ENCODE measurements at places on chromosomes 13 and 19.

DNA sequence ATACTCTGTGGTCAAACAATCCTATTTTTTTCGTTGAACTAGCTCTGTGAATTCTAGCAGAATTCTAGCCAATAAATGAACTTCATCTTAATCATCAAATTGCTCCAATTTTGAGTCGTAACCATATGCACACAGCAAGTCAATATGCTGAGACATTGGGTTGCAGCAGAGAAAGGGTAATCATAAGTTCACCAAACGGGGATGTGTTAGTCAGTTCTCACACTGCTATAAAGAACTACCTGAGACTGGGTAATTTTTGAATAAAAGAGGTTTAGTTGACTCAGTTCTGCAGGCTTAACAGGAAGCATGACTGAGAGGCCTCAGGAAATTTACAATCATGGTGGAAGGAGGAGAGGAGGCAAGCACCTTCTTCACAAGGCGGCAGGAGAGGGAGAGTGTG, 67.7 kb upstream of the ABCC4 start:
- DNase-seq = no peak

DNA sequence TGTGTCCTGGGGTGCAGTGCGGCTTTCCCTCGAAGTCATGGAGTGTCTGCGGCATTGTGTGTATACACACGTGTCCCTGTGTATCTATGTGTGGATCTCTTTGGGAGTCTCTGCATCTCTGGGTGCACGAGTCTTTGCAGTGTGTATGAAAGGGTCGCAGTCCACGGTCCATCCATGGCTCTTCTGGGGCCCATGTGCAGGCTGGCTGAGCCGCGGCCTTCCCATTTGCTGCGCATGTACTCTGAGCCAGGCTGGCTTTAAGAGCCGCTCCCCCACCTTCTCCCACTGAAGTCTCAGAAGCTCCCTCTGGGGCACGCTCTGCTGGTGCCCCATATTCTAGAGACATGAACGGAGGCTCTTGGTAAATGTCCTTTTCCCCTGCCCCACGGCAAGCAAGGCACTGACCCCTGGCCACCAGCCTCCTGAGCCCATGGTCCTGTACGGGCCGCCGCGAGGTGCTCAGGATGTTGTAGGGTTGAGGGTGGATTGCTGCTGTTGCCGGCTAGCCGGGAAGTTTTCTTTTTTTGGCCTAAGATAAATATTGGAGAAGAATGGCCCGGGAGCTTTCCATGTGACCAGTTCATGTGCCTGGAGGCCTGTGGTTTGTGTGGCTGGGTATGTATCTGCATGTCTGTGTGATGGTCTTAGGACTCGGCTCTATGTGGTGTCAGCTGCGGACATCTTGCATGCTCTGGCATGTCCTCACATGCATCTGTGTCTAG, 31.9 kb downstream of the PAK4 start:
- DNase-seq = no peak

- no peak for DNase-seq
These were observed 121.8 kb upstream of the PRR20A start for GRCh38 chr13:57018915-57019314.

DNA sequence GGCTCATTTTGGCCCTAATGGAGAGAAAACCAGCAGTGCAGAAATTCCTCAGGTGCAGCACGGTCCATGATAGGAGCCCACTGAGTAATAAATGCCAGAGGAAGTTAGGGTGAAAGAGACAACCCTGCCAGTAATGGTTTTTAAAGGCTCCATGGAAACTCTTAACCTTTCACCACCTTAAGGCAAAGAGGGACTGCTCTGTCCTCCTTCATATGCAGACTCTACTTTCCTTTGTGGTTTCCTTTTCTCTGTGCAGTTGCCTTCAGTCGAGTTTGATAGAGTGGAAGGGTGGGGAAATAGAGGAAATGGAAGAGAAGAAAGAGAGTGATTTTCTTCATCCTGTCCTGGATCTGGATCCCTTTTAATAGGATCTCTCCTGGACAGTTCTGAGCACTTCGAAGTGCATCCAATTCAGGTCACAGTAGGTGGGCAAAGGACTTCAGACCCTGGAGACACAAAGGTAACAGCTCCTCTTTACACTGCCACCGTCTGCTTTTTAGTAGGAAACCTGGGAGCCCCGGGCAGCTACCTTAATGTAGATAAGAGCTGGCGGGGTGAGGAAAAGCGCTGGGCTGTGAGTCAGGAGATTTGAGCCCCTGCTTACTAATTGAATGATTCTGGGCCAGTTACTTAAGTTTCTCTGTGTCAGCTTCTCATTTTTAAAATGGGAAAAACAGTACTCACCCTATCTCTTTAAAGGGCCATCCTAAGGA, 294.8 kb downstream of the KCNRG start:
- no peak for DNase-seq

GRCh38 chr19:28715157-28715556, 497.8 kb downstream of the UQCRFS1 start:
- DNase-seq = peak; percentile 1

GRCh38 chr19:17965370-17966128, 1.4 kb upstream of the KCNN1 start:
- DNase-seq = no peak

GRCh38 chr19:33715462-33715861, 81.2 kb upstream of the KCTD15 start:
- DNase-seq = no peak

DNA sequence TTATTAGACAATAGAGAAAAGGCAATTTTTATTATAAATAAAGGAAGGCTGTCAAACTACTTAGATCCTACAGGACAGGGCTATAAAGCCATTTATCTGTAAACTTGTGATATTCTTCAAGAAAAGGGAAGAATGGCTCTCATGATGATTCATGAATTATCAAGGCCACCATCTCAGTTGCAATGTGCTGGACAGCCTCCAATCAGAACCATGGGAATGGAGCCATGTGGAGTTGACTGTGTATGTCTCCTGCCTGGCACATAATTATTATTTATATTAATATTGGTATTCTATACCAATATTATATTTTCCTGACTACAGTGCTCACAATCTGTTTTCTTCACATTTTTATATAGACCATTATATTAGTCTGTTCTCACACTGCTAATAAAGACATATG, 560.5 kb upstream of the MIR17HG start:
- DNase-seq = no peak

- DNase-seq = no peak
These were observed 9.4 kb upstream of the TLE6 start for GRCh38 chr19:2967972-2968371.

DNA sequence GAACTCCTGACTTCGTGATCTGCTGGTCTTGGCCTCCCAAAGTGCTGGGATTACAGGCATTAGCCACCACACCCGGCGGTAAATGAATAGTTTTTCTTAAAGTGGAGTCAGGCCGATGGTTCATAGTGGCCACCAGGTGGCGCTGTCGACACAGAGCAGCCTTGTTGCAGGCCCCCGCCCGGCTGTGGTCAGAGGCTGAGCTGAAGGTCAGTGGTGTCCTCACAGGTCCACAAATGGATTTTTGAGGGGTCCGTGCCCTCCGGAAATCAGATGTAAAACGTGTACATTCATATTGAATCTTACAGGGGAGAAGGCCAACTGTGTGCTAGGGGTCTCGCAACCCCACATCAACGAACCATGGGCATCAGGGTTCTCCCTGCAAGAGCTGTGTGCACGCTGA, 13.4 kb upstream of the WDR18 start:
- DNase-seq = no peak

- no peak for DNase-seq
These were observed 117.1 kb upstream of the ZNF91 start for GRCh38 chr19:23512151-23512925.

DNA sequence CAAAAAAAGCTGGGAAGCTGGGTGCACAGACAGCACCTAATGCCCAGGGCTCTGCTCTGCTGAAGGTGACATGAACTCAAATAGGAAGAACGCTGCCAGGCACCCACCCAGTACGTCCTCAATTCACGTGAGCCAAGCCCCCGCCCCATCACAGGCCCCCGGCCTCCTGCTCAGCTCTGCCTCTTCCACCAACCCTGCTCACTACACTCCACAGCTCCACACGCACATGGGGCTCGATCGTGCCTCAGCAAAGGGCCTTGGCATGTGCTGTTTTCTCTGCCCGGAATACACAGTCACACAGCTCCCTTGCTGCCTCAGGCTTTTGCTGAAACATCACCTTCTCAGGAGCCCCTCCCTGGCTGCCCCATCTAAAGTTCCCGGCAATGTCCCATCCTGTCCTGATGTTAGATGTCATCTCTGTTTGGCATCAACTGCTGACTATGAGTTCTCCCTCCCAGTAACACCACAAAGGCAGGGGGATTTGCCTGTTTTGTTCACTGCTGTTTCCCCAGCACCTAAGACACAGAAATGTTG, 2.3 kb downstream of the ATP13A1 start:
- no peak for DNase-seq

DNA sequence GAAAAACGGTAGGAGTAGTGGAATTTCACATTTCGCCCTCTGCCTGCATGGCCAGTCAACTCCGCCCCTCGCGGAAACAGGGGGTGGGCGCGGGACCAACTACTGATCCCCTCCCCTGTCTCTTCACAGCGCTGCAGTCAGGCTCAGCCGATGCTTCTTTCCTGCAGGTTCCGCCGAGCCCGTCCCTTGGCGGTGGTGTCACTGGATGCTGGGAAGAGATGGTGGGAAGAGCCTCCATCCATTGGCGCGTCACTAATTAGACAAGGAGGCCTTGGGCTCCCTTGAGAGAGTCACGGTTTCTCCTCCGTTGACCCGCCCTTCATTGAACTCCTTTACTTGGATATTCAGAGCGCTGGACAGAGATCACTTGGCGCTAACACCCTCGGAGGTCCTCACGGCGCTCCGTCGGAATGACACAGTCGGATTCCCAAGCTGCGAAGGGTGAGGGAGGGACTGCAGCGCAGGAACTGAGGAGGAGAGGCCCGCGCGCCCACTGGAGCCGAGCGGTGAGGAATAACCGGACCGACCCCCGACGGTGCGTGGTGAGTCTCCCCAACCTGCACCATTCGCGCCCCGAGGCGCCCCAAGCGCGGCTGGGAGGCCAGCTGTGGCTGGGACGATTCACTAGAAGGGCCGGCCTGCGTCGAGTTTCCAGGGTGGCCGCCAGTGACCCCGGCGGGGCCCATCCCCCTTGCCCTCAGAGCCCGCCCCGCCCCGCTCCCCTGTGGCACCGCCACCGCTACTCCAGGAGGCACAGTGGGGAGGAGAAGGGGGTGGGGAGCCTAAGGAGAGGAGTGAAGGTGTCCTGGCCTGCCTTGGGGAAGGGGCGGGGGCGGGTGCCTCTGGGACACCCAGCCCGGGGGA, 11.2 kb upstream of the CEACAM21 start:
- no peak for DNase-seq

DNA sequence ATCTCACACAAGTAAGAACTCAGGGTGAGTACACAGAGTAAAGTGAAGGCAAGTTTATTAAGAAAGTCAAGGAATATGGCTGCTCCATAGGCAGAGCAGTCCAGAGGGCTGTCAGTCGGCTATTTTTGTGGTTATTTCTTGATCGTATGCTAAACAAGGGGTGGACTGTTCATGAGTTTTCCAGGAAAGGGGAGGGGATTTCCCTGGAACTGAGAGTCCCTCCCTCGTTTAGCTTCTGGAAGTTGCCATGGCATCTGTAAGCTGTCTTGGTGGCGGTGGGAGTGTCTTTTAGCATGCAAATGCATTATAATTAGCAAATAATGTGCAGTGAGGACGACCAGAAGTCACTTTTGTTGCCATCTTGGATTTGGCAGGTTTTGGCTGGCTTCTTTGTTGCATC, 5.8 kb upstream of the VSTM1 start:
- DNase-seq = no peak

- DNase-seq = no peak
These were observed 60.0 kb downstream of the ANKRD10 start for GRCh38 chr13:110854866-110855265.

- peak; percentile 78 for DNase-seq
These were observed 813 bp downstream of the ZNF562 start for GRCh38 chr19:9673912-9674662.

- DNase-seq = no peak
These were observed 15.5 kb upstream of the RASA3 start for GRCh38 chr13:114147803-114148520.

- DNase-seq = no peak
These were observed 5.1 kb downstream of the HNRNPM start for GRCh38 chr19:8449830-8450229.

- no peak for DNase-seq
These were observed 204.5 kb upstream of the SLITRK1 start for GRCh38 chr13:84086847-84087162.

DNA sequence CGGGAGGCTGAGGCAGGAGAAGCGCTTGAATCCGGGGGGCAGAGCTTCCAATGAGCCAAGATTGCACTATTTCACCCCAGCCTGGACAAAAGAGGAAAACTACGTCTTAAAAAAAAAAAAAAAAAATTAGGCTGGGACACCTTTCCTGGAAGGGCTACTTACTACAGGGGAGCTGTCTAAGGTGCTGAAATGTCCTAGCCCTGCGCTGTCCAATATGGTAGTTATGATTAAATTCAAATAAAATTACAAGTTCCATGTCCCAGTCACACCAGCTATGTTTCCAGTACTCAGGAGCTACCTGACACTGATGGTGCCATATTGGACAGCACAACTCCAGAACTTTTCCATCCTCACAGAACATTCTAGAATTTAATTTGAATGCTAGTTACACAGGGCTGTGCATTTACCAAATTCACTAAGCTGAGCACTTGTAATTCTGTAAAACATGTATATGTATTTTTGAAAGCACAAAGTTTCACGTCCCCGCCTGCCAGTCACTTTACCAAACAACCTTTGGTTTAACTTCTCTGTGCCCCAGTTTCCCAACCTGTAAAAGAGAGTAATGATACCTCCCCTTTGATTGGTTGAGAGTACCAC, 9.2 kb upstream of the ZSCAN22 start:
- DNase-seq = no peak

DNA sequence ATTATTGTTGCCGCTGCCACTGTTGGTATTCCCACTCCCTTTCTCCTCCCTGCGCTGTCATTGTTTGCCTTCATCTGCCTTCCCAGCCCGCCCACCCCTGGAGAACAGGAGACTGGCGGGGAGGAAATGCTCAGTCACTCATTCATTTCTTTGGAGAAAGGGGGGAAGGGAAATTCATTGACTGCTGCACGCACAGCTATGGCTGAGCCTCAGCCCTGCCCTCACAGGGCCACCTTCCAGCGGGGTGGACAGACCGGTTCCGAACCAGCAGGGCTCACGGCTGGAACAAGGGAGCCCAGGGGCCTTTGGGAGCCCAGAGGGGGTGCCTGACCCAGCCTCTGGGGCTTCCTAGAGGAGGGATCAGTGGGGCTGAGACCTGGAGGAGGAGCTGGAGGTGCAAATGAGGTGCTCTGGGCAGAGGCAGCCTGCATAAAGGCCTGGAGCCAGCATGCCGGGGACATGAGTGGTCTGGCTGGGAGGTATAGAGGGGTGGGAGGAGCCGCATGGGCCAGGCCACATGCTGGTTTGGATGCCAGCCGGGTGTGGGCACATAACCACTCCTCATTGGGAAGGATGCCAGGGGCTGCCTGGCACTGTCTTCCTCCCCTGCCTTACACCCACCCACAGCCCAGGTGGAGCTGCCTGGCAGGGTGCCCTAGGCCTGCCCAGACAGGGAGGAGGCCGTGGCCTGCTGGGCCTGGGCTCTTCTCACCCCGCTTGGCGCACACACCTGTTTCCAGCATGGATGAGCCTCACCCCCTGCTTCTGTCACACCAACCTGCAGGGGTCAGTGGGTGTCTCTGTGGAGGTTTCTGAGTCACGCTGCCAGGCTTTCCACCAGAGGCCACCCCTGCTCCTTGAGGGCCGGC, 26.8 kb downstream of the PPP5C start:
- DNase-seq = peak; percentile 99
